SW 1271 (cell line): ENCODE measurements at places on chromosomes 7 and 10.
A peak's percentile ranks its signal among the peaks of the same experiment; 100 is the strongest.

GRCh38 chr10:58220769-58221451 lies 46.8 kb downstream of the IPMK start:
- DNase-seq: no peak

DNA sequence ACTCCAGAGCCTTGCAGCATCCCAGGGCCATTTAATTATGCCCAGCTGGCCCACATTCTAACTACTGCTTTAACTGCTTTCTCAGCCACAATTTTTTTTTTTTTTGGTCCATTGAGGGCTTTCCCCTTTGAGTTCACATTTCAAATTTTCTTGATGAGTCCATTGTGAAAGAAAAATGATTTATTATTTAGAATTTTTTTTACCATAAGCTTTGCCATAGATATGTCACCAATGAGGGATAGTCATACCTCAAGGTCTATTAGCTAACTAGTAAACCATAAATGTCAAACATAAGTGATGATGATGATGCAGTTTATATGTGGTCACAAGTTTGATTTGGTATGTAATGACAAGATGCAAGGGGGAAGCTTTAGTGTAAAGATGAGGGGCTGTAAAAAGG lies 282.9 kb downstream of the BICC1 start:
- DNase-seq: no peak

GRCh38 chr10:101708870-101709269 lies 13.9 kb upstream of the FBXW4 start:
- DNase-seq: no peak

DNA sequence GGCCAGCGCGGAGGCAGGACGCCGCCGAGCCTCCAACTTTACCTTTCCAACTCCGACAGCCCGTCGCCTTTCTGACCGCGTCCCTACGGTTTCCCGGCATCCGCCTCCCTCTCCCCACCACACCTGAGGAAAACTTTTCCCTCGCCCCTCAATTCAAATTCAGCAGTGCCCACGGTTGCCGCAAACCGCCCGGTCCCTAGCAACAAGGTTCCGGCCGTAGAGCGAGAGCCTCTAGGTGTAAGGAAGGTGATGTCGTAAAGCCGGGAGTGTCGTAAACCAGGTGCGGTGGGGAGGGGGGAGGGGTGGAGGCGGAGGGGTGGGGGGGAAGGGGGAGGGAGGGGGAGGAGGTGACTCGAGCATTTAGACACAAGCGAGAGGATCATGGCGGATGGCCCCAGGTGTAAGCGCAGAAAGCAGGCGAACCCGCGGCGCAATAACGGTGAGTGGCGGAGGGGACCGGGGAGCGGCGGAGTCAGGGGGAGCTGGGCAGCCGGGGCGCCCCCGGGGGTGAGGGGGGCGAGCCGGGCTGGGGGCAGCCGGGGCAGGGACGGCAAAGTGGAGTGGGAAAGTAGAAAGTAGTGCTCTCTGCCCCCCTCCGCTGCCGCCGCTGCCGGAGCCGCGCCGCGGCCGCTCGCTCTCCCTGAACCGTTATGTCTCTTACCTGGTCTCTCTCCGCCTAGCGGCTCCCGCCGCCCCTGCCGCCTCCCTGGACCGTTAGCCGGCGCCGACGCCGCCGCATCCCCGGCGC lies at the start of gene ZEB1:
ZEB1 (plus strand) TSS at position 363 of the 748 bp plus-strand sequence; CDS start at position 382, 19 bp downstream.
- peak; percentile 82 for DNase-seq

DNA sequence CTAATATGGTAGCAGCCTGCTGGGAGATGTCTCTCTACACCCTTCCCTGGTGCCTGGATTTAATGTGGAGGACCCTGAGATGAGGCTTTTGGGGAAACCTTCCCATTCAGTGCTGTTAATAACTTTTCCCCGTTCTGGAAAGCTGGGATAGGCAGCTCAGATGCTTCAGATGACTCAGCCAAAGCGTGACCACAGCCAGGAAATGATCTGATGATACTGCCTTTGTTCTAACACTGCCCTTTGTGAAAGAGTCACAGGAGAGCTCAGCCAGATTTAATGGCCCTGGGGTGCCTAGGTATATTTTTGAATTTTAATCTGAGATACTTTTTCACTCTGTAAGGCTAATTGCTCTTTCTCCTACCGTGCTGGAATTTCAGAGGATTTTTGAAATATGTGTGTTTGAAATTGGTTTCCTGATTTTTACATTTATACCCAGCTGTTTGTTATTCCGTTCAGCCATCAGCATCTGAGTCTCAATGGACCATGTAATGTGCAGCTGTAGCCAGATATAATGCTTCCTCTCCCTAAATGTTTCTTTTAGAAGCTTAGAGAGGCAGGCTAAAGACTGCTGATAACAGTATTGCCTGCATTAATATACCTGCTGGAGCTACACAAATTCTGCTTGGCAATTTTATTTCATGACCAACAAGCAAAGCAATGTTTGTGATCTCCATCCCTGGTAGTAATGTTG lies 17.8 kb downstream of the CELF2 start:
- DNase-seq: peak; percentile 61

DNA sequence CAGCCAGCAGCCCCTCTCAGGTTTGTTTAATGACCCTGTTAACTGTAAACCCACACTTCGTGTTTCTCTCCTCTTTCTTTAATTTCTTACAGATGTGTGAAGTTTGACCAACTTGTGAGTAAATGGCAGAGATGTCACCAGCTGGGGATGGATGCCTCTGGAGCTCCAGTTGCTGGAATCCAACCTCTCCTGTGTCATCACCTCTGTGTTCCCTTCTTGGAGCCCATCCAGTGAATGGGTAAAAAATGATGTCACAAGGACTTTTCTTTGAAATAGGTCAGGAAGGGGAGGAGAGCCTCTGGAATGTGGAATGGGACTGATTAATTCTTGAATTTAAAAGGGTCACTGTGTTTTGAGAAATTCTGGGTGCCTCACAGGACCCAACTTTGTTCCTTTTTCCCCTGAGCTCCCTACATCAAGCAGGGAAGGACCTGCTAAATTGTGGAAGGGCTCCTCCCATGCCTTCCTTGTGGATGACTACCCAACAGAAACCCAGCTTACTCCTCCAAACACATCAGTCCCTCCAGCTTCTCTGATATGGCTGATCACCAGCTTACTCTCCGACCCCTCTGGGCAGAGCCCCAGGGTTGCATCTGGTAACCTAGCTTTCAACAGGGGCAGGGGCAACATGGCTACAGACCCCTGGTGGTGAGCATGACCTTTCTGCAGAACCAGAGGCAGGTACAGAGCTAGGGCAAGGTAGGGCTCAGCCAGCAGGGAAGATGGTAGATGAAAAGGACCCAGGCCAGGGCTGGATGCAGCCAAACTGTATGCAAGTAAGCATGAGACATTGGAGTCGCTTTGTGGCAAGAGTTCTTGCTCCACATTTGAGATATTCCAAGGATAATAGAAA lies 67.5 kb downstream of the STRA8 start:
- no peak for DNase-seq

GRCh38 chr10:103916254-103916653 lies 1.7 kb downstream of the STN1 start:
- no peak for DNase-seq

GRCh38 chr10:21528236-21529031 lies 3.0 kb upstream of the SKIDA1 start:
- no peak for DNase-seq

DNA sequence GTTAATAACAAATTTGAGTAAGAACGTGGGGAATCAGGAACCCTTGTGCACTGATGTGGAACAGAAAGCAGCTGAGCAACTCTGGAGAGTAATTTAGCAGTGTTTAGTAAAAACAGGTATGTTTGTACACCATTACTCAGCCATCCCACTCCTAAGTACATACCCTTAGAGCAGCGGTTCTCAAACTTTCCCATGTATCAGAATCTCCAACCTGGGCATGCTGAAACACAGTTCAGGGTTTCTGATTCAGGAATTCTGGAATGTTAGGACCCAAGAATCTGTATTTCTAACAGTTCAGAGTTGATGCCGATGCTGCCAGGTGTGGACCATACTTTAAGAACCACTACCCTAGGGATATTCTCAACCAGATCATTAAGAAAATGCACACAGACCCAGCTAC lies 5.1 kb downstream of the SGMS1 start:
- no peak for DNase-seq

GRCh38 chr10:25078658-25079431 lies 62.4 kb downstream of the THNSL1 start:
- no peak for DNase-seq

DNA sequence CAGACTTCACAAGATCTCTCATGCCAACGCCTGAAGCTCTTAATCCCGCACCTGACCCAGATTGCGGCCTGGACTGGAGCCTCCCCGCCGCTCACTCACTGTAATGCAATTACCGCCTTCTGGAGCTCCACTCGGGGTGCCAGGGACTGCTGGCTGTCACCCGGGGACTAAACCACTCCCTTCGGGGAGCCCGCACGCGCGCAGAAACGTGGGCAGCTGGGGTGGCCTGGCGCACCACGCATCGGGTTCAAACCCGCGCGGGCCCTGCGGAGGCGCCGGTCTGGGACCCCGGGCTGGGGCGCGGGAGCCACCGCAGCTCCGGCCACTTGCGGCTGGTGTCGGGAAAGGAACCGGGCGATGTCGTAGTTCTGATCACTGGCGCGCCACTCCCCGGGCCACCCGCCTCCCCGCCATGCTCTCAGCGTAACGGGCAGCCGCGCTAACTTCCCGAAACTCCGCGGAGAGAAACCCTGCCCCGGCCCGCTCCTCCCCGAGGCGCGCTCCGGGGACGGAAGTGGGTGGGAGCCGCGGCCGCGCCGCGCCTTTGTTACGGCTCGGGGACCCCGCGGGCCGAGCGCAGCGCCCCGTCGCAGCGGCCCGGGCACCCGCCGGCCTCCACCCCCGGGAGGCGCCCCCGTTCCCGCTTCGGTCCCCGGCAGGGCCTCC lies 100.3 kb upstream of the SVIL start:
- peak; percentile 55 for DNase-seq

GRCh38 chr10:4865945-4866661 lies 40.1 kb downstream of the AKR1E2 start:
- DNase-seq: no peak

DNA sequence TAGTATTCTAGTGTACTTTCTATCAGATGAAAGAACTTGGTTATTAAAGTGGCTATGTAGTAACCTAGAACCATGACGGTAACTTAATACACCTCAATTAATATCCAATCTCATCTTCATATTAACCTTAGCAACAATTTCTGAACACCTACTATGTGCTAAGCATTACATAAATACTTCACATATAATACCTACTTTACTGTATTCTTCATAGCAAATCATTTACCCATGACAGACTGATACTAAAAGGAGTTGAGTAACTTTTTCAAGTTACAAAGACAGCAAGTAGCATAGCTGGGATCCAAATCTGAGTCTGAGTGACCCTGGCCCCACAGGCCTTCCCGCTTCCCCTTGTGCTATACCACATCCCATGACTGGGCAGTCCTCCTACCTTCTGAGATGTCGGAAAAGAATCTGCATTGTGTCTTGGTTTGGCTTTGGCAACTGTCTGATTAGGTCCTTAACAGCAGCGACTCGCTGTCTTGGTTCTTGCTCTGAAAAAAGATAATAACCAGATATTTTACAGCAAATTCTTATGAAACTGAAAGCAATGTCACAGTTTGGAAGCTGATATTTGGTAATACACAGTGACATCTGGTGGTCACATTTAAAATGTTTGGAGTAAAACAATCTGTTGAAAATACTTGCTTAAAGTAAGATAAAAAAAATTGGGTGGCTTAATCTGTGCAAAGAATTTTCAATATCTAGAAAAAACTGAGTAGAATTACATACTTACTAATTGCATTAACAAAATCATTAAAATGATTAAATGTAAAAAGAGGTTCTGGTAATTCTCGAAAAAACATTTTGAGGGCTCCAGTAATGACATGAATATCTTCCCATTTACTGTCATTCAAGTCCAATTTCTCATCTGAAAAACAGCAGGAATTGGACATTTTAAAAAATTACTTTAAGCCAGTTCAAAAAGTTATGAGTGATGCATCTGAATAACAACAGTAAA lies 120.1 kb downstream of the ARHGAP12 start:
- DNase-seq: peak; percentile 53

DNA sequence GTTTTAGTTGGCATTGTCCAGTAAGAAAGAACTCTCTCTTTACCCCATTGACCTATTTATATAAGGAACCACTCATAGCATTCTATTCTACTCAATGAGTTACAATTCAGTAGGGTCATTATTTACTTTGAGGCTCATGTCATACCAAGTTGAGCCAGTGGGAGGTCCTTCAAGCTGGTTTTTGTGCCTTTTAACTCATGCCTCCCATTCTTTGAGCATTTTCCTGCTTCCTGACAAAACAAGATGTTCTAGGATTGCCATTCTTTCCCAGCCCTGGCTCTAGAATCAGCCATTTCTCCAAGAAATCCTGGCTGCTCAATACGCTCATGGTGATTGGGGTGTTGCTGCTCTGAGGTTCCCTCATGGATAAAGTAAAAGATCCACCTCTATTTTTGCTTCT lies 250.1 kb downstream of the ABCA13 start:
- no peak for DNase-seq

DNA sequence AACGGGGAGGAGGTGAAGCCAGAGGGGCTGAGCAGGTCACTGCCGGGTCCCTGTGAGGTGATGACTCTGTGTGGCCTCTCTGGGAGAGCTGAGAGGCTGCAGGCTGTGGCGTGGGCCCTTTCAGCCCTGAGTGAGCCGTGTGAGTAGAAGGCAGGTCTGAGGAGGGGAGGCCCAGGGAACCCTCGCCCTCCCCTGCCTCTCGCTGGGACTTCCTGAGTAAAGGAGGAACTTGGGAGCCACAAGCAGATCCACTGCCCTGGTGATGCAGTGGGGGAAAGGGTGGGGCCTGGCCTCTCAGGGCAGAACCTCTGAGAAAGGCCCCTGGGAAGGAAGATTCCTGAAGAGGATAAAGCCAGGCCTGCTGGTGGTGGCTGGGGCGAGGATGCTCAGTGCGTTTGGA lies 22.8 kb downstream of the EEPD1 start:
- no peak for DNase-seq

DNA sequence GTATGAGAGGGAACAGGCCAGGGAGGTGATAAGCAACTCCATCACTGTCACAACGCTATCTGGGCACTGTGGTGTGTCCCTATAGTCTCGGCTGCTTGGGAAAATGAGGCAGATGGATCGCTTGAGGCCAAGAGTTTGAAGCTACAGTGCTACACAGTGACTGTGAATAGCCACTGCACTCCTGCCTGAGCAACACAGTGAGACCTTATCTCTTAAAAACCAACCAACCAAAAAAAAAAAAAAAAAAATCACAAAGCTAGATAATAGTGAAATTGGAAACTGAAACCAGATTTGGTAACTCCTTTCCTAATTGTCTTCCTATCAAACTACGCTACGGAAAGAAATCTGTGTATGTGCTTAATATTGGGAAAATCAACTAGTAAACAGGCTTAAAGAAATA lies 14.1 kb downstream of the MICU1 start:
- no peak for DNase-seq

DNA sequence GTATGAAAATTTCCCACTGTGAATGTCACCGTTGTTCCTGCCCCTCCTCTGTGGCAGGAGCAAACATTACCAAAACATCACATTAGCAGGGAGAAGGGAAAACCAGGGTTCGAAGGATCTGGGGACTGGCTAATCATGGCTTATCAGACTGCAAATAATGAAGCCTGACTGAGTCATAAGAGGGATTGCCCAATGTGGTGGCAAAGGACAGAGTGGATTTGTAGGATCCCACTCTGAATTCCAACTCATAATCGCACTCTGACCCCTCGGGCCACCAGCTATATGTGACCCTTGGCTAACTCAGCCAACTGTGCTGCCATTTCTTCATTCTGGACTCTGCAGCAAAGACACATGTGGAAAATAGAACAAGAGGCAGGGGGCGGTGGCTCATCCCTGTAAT lies 347.3 kb upstream of the AUTS2 start:
- DNase-seq: no peak
